ENCODE measurements at places on chromosomes 1 and 21.

DNA sequence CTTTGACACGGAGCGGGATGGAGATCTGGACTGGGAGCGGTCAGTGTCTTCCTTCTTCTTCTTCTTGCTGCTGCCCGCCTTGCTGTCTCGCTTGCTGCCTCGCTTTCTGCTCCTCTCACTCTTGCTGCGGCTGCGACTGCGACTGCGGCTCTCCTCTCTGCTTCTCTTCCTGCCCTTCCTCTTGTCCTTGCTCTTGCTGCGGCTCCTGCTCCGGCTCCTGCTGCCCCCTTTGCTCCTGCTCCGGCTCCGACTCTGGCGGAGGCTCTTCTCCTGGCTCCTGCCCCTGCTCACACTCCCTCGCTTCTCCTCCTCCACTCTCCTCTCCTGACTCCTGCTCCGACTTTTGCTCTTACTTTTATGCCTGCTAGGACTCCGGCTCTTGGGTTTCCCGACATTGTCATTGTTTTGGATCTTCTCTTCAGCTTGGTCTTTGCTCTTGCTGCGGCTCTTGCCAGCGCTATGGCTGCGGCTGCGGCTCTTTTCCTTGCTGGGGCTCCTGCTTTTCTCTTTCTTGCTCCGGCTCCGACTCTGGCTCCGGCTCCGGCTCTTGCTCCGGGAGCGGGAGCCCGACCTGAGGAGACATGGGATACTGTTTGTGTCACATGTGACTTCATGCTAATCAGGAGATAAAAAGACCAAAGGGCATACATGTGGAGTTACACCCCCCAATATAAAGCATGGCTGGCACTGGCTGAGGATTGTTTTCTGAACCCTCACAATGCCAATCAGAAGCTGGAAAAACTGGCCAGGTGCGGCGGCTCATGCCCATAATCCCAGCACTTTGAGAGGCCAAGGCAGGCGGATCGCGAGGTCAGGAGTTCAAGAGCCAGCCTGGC, 25.2 kb upstream of the TMEM200B start:
- no peak for DNase-seq

GRCh38 chr1:167434306-167434705, 84.0 kb downstream of the CD247 start:
- no peak for DNase-seq

- DNase-seq: no peak
Measured at GRCh38 chr1:240803151-240803550, 191.2 kb upstream of the GREM2 start.

DNA sequence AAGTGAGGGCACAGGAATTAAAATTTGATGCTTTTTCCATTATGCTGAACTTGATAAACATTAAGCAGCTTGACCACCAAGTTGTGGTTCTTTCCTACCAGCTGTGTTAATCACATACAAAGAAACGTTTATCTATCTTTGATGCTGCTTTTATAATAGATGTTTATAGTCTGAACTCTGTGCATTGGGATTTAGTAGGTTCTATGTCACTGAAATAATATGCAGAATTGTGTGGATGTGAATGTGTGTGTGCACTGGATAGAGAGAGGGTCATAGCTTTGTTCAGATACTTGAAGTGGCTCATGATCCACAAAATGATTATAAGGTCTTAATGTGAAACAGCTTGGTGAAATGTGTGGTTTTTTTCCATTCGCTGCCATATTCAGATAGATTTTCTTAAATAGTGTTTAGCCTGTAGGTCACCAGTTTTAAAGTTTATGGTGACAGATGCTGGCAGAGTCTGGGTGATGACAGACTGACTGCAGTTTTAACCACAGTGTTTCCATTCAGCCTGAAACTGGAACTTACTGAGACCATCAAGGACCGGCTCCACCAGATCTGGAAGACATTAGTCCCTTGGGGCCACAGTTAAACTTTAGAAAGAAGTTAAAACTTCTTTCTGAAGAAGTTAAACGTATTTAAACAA, 10.2 kb downstream of the DDI2 start:
- DNase-seq: no peak

DNA sequence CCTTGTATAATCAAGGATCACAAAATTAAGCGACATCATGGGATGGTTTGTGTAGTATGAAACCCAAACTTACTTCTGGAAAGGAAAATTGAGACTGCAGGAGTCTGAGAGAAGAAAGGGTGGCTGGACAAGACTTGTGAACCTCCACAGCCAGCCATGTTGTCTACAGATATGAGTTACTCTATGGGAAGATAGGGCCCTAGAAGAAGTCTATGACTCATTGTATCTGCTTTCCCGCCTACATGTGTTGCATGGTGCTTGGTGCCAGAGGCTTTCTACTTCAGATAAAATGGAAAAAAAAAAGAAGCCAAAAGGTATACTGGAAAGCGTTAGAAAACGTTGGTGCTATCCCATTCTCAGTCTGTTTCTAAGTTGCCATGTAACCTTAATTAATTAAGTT, 18.7 kb upstream of the OR6N2 start:
- DNase-seq: no peak

DNA sequence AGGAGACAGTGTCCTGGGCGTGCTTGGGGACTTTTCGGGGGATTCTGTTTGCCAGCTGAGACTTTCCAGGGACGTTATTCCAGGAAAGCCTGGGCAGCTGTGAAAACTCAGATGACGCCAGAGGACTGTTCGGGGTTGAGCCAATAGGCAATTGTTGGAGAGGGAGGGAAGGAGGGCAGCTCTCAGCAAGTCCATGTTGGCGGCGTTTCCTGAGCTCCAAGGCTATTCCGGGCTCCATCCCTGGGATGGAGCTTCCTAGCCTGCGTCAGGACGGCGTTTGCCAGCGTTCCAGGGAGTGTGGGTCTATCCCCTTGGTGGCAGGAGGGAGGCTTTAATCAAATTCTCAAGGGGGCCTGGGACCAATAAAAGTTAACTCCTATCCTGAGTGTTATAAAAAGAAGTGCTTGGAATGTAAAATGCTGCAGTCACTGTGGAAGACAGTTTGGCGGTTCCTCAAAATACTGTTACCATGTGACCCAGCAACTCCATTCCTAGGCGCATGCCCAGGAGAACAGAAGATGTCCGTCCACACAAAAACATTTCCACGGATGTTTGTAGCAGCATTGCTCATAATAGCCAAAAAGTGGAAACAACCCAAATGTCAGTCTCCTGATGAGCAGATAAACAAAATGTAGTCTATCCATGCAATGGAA, 15.2 kb downstream of the SLC27A3 start:
- no peak for DNase-seq

DNA sequence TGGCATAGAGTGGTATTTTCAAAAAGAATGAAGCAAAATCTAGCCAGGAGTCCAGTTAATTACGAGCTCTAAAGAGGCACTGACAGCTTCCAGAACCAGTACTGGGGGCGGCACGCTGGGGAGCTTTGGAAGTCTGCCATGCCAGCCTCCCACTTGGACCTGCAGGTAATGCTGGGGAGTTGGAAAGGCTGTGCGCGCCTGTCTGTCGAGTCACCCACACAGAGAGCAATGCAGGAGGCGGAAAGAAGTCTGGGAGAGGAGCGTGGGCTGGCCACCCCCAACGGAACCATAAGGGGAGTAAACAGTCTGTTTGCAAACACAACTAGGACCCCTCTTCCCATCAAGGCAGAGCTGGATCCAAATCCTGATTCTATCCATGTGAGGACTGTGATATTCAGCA, 84.5 kb downstream of the BEND5 start:
- DNase-seq: no peak

DNA sequence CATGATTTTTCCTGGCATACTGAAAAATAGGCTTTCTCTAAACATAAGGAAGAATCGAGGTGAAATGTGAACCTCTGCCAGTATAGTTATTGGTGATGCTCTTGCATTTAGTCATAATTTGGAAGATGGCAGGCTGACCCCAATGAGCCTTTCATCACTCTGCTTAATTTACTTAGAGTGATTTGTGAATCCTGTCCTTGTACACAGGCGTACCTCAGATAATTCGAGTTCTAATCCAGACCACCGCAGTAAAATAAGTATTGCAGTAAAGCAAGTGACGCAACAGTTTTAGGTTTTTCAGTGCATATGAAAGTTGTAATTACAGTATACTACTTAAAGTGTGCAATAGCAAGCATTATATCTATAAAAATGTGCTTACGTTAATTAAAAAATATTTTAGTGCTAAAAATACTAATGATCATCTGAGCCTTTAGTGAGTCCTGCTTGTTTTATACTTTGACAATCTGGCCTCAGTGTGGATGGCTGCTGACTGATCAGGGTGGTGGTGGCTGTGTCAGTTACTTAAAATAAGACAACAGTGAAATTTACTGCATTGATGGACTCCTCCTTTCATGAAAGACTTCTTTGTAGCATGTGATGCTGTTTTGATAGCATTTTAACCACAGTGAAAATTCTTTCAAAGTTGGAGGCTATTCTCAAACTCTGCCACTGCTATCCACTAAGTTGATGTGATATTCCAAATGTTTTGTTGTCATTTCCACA, 1.7 kb downstream of the PKNOX1 start:
- DNase-seq: no peak

- no peak for DNase-seq
Measured at GRCh38 chr1:25544819-25545218, 1.4 kb downstream of the LDLRAP1 start.

DNA sequence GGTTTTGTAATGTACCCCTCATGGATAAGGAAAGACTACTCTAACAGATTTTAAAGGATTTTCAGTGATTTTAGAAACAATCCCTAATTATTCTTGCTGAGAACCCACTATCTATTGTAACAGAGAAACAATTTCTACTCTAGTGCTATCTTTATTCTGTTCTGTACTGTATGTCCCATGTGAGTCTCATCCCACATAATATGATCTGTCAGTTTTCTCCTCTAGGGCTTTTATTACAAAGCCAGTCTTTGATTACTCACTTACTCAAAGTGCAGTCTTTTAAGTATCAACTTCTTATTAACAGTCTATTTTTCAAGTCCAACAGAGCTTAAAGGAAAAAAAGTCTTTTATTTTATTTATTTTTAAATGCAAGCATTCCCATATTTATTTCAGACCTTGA, 54.8 kb downstream of the CTH start:
- no peak for DNase-seq

GRCh38 chr1:150106341-150106740, 38.8 kb downstream of the VPS45 start:
- no peak for DNase-seq

- DNase-seq: no peak
Measured at GRCh38 chr1:7896994-7897393, 43.6 kb downstream of the TNFRSF9 start.

DNA sequence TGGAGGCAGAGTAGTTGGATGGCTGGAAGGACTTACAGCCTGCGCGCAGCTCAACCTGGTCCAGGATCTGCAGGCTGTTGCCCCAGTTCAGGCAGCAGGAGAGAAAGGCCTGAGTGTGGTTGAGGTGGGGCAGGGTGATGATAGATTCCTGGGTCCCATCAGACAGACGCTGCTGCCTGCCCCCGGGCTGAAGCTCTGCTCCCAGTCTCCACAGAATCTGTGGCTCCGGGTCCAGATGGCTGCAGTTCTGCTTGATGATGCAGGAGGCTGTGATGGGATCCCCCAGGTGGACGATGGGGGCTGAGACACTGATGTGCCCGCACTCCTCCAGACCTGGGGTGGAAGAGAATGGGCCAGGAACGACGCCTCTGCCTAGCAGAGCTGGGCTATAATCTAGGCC, 7.4 kb downstream of the CSF3R start:
- DNase-seq: no peak

GRCh38 chr1:1038694-1039093, 18.8 kb downstream of the AGRN start:
- DNase-seq: no peak

- DNase-seq: no peak
Measured at GRCh38 chr1:219703368-219703639, 90.4 kb upstream of the ZC3H11B start.

- no peak for DNase-seq
Measured at GRCh38 chr21:45791562-45792418, 148.3 kb downstream of the PCBP3 start.

- no peak for DNase-seq
Measured at GRCh38 chr1:226579781-226580323, 31.3 kb downstream of the STUM start.

DNA sequence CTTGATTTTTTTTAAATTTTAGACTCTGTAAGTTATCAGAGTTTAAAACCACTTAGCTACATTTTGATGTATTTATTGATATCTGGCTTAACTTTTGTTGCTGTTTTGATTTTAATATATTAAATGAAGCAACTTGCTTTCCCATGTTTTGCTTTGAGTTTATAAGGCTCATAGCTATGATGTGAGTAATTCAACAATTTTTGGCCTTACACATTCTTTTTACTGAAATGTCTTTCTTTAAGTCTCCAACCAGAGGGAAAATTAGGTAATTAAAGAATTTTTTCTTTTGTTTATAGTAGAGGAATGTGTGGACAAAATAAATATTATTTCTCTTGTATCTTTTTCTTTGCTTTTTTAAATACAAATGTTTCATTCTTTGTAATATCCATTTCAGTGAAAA, 258.3 kb upstream of the ADAMTS5 start:
- no peak for DNase-seq

GRCh38 chr1:234972411-234973191, 156.0 kb downstream of the TOMM20 start:
- DNase-seq: no peak

GRCh38 chr1:76470166-76470565, 395.6 kb downstream of the ST6GALNAC3 start:
- DNase-seq: no peak

DNA sequence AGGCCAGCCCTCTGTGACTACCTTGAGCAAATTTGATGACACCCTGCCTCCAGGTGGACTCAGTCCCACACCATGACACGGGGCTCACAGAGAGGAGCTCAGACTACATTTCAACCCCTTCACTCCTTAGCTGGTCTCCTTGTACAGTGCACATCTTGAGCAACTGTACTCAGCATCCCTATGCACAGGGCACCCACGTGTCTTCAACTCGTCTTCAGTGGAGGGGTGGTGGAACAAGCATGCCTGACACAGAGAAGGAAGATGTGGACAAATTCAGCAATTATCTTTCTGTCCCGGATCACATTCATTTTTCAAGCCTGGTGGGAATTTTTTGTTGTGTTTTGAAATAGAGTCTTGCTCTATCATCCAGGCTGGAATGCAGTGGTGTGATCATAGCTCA, 213.7 kb downstream of the KAZN start:
- no peak for DNase-seq

- no peak for DNase-seq
Measured at GRCh38 chr1:84835169-84835568, 57.8 kb downstream of the LPAR3 start.

DNA sequence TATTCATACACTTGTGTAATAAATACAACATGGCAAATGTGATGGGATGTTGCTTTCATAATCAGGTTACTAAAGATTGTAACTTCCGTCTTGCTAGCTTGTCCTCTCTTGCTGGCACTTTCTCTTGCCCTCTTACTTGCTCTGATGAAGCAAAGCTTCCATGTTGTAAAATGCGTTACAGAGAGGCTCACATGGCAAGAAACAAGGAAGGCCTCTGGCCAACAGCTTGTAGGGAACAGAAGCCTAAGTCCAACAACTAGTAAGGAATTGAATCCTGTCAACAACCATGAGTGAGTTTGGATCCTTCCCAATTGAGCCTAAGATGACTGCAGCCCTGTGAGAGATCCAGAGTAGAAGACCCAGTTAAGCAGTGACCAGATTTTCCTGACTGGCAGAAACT, 15.4 kb downstream of the TMED5 start:
- DNase-seq: no peak
